Glomerular endothelial cell (primary cell): ENCODE measurements at places on chromosomes 5 and 9. TPM values are rescaled to one million over a fixed set of nuclear protein-coding genes. Genes with fewer than 3 reads are reported as not detected.

Gene SHOC1
- total RNA-seq = 0.06 TPM in 1 of 2 replicates, not detected in the other

Gene PPP2R2B
- 0.12 and 0.19 TPM in 2 replicates for total RNA-seq

Gene DHX29
- total RNA-seq = 18.9 and 23.2 TPM in 2 replicates

Gene AHRR
- total RNA-seq = 23.9 and 32.1 TPM in 2 replicates

Gene PCDHGA2
- 2.6 and 4.1 TPM in 2 replicates for total RNA-seq

Gene ANKRD34B
- total RNA-seq = 0.05 and 0.06 TPM in 2 replicates

Gene LHX3
- not detected in 2 replicates for total RNA-seq

Gene ADCY2
- total RNA-seq = not detected in 2 replicates

Gene FGFR4
- 4.8 and 6.2 TPM in 2 replicates for total RNA-seq

Gene RNF183
- not detected in 2 replicates for total RNA-seq

Gene DOCK2
- 1.2 and 1.5 TPM in 2 replicates for total RNA-seq

Gene NMUR2
- 0.87 TPM in 1 of 2 replicates, not detected in the other for total RNA-seq

Gene C9orf153
- total RNA-seq = not detected in 2 replicates

Gene IL31RA
- total RNA-seq = 0.76 and 3.5 TPM in 2 replicates

Gene SYNPO
- total RNA-seq = 56.7 and 123 TPM in 2 replicates

Gene GRXCR2
- total RNA-seq = not detected in 2 replicates

Gene TMEM38B
- total RNA-seq = 8.8 and 8.9 TPM in 2 replicates

Gene ICE1
- total RNA-seq = 24.6 and 29.6 TPM in 2 replicates

Gene PCA3
- total RNA-seq = not detected in 2 replicates
